Activated naive CD4-positive, alpha-beta T cell (primary cell): ENCODE measurements at places on chromosomes 7 and 10.

DNA sequence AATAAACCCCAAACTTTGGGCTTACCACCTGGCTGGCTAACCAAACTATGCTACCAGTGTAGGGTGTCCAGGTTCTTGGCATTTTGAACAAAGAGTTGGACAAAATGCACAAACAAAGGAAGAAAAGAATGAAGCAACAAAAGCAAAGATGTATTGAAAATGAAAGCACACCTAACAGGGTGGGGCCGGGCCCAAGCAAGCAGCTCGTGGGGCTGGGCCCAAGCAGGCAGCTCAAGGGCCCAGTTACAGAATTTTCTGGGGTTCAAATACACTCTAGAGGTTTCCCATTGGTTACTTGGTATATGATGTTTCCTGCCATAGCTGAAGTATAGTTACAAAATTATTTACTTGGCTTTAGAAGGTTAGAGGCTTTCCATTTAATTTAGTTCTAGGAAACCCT is 15.7 kb downstream of the ACADSB start:
- DNase-seq = no peak

DNA sequence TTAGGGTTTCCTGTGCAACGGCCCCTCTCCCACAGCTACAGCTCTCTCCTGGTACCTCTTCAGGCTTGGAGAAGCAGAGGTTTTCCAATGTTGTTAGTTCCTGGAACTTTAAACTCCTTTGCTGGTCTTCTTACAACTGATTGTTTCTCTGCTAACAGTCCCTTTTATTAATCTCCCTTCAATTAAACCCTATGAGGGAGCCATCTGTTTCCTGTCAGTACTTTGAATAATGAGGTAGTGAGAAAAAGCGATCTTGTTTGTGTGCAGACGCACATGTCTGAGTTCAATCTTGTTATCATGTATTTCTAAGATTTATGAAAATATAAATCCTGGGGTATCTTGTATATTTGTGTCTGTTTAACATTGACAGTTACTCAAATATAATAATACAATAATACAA is 102.4 kb downstream of the MDFIC start:
- DNase-seq = no peak

DNA sequence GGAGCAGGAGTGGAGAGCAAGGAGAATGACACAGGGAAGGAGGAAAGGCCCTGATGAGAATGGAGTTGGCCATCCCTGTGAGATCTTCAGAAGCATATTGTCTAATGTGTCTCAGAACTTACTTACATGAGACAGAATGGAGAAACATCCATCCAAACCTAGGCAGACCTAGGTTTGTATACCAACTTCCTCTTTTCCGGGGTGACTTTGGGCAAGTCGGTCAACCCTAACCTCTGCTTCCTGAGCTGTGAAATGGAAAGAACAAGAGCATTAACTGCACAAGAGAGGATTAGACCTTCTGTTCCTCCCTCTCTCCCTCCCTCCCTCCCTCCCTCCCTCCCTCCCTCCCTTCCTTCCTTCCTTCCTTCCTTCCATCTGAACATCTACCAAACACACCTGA is 4.5 kb downstream of the GHRHR start:
- no peak for DNase-seq

DNA sequence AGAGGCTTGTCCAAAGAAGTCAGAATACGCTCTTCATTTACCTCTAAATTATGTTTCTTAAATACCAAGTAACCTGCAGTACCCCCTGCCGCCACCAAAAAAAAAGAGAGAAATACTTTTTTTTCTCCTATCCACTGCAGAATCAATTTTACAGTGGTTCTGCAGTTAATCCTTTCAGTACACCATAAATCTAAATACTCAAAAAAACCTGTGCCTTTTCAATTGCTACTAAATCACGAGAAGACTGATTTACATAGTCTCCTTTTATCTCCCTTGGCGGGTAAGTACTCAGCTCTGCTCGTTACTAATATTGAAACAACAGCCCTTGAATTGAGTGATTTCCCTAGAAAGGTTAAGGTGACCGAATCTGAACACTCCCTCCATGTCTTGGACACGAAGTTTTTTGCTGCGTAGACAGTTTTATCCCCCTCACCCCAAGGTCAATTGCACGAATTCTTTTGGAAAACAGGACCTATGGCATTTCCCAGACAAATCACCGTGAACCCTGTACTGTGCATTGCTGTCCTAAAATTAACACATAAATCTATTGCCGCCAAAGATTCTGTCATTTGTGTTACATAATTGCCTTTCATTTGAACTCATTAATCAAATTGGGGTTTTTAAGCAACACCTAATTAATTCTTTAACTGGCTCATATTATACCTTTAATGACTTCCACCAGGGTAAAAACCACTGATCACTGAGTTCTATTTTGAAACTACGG is 512 bp upstream of the VIM start:
- DNase-seq = no peak

DNA sequence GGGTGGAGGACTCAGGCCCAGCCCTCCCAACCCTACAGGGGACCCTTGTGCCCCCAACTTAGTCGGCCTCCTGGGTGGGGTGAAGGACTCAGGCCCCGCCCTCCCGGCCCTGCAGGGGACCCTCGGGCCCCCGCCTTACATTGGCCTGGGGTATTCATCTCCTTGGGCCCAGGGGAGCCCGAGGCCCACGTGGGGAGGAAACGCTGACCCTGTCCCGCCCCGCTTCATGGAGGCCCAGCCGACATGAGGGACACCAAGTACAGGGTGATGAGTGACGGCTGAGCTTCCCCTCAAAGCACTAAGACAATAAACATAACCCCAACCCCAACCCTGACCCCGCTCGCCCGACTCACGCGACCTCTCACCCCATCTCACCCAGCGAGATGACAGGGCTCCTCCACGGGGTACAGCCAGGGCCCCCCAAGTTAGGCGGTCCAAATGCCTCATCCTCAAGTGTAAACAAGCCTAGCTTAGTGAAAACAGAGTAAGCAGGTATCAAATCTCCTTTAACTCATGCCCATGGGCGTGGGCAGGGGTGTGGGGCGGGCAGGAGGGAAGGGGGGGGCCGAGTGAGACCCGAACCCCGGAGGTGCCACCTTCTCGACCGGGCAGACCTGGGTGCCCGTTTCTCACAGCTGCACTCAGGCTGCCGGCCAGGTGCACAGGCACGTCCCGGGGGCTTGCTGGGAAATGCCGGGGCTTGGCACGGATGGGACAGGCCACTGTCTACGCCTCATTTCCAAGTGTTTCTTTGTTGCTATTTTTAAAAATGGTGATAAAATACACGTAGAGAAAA is 8.2 kb downstream of the CYP2W1 start:
- no peak for DNase-seq

DNA sequence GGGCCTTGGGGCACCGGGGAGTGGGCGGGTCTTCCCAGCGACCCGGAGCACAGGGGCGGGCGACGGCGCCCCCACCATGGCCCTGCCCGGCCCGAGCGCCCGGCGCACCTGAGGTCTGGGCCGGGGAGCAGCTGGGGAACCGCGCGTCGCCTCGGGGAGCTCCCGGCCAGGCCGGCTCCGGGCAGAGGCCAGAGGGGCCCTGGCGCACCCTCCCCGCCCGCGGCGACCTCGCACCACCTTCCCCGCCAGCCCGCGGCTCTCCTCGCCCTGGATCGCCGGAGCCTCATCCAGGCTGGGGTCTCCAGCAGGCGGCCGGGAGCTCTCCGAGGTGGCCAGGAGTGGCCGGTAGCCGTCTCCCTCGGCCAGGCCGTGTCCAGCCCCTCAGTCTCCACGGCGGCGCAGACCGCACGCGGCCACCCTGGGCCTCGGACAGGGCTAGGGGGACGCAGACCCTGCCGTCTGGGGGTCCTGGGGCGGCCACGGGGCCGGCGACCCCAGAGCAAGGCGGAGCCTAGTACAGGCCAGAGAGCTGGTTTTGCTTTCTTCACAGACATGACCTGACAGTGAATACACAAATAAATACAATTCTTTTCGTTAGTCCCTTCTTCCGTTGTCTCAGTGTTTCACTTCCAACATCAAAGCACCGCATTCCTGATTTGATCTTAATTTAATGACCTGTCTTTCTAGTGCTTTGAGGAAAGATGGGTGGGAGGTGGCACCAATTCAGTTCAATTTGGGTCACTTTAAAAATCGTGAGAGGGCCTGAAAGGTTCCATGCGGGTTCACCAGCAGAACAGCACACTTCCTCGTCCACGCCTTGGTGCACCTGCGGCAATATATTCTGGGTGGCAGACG is 356.9 kb downstream of the DNAJB6 start:
- no peak for DNase-seq

DNA sequence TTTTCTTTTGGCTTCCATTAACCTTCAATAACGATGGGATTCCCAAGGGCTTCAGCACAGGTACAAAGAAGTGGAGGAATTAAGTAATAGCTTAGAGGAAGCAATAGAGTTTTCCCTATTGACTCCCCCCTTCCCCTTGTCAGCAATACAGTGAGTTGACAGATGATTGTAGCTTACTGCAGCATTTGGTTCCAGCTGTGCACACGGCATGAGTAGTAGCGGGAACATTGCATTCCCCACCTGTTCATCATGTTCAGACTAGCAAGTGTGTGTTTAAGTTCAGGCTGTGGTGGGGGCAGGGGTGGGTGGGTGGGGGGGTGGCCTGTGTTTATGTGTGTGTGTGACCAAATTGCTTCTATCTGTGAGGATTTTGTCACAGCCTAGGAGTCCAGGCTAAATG is 4.6 kb upstream of the ADRA2A start:
- no peak for DNase-seq

DNA sequence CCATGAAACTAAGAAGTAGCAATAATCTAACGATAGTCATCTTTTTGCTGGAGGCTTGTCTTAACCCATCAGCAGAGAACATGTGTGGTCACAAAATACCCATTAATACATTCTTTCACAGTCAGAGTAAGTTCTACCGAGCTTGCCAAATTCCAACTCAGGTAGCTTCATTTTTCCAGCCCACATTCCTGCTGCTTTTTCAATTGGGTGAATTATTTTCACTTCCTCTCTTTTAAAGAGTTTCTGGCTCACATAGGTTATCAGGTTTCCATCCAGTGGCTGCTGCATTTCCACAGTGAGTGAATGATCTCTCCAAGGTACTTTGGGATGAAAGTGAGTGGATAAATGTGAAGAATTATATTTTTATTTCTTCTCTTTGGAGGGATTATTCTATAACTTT is 233.1 kb downstream of the SEMA3E start:
- no peak for DNase-seq

- no peak for DNase-seq
These were observed 12.7 kb upstream of the SLC18A2 start for GRCh38 chr10:117228210-117228609.

GRCh38 chr7:82081644-82082224 is 311.9 kb upstream of the HGF start:
- DNase-seq = no peak

- no peak for DNase-seq
These were observed 61.3 kb downstream of the MICU1 start for GRCh38 chr10:72564596-72564995.

DNA sequence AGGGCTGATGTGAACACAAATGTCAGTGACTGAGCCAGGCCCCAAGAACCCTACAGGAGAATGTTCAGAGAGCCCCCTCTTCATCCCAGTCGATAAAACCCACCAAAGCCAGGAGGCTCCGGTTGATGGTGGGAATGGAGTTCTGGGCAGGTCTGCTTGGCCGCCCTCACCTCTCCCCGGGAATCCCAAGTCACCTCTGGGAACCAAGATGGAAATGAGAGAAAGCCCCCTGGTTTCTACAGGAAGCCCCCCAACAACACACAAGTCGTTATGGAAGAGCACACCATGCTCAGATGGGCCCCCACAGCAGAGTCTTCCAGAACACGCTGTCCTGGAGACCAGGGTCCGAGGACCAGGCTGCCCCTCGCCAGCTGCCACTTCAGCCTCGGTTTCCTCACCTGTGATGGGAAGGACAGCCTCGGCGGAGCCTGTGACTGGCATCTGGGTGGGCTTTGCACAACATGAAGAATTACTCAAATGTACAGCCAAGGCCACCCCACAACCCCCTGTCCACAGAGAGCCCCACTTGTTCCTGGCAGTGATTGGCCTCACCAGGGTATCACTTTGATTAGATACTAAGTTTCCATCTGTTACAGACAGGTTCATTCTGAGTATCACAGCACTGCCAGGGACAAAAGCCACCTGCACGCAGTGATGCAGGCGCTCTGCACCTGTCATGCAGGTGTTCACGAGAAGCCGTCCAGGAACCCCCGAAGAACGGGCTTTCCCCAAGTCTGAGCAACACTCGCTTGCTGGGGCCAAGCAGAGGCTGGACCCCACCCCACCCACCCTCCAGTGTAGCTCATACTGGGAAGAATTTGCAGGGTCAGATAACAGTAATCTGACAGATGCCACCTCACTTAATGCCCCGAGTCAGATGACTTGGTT is 57.6 kb downstream of the MKI67 start:
- no peak for DNase-seq

GRCh38 chr10:34938399-34938670 is 123.2 kb upstream of the PARD3 start:
- DNase-seq = no peak

GRCh38 chr10:13270877-13271551 is 28.9 kb downstream of the PHYH start:
- DNase-seq = no peak

DNA sequence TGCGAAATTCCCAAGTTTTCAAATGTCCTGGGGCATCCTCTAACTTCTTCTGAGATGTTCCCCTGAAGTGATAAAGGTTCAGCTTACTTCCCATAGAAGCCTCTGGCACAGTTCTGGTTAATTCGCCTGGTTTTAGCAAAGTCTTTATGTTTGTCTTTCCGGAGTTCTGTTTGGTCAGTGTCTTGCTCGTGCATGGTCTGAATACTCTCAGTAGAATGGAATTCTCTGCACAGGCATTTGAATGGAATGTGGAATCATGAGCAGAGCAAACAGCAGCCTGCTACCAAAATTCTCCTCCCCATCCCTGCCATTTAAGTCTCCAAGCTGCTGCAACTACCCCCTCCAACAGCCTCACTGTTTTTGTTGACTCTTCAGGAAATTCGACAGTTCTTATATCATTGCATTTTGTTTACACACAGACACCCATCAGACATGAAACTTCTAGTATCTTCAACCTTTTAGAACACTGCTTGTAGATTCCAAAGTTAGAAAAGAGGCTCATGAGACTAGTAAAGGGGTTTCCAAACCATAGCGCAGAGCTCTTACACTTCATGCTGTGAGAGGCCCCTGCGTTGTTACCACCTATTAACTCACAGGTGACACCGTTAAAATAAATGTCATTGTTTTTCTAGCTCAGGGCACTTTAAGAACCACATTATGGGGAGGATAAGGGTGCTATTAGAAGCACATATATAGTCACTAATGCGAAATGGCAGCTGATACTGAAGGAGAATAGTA is 129.7 kb downstream of the PLCE1 start:
- DNase-seq = no peak

- no peak for DNase-seq
These were observed at the start of gene SUN3 for GRCh38 chr7:48028938-48029337. Gene SUN3, minus strand, starts transcription at chr7:48029107. Its CDS starts 169 bp downstream, at chr7:48028938.

GRCh38 chr10:11876324-11876723 is 53.2 kb downstream of the PROSER2 start:
- DNase-seq = no peak

GRCh38 chr7:25857376-25858067 is 294.5 kb upstream of the NFE2L3 start:
- DNase-seq = no peak

- peak; percentile 68 for DNase-seq
These were observed at the start of gene INTS15 for GRCh38 chr7:6589829-6590644. Gene INTS15, plus strand, starts transcription at chr7:6590021. Its CDS starts 263 bp downstream, at chr7:6590284.
